Stimulated activated CD4-positive, alpha-beta T cell treated with anti-CD3 and anti-CD28 coated beads, TNF-alpha, amount 100 ng/mL, for 1 hour (primary cell): ENCODE measurements at places on chromosomes 2 and 18.
A peak's percentile ranks its signal among the peaks of the same experiment; 100 is the strongest.

DNA sequence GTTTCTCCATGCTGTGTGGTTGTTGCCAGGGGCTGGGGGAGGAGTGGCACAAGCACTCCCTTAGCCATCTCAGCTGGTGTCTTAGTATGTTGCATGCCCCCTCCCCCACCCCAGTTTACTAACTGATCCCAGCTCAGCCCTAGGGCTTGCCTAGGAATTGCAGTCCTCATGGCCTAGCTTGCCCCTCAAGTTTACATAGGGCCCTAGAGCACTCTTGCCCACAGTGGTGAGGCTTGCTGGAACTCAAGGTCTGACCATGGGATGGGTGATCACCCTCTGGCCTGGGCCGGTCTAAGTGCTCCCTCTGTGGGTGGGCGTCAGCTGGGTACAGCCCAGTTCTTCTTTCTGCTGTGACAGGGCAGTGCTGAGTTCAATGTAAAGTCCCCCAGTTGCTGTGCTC lies 156.1 kb upstream of the PIEZO2 start:
- no peak for DNase-seq

GRCh38 chr18:35267161-35267651 lies 22.8 kb downstream of the ZSCAN30 start:
- DNase-seq: peak; percentile 13

GRCh38 chr18:42814184-42814583 lies 301.3 kb downstream of the RIT2 start:
- no peak for DNase-seq

DNA sequence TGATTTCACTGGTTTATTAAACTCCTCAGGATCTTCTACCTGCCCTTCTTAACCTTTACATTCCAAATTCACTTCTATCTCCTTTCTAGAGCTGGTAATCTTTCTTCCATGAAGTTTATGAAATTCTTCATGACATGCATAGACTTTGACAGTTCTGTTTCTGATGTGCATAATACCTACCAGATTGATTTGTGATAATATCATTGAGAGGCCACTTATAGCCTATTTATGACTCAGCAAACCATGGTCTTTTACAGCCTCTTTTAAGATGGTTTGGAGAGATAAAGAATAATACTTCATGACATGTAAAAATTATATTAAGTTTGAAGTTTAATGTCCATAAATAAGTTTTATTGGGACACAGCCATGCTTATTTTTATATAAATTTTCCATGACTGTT lies 14.0 kb downstream of the SCN2A start:
- no peak for DNase-seq

GRCh38 chr18:75189696-75190095 lies 19.2 kb downstream of the PTGR3 start:
- DNase-seq: no peak

- no peak for DNase-seq
Observed at GRCh38 chr2:157257312-157258252, at the start of gene GALNT5. Gene GALNT5 (plus strand): TSS chr2:157257705. CDS start chr2:157258083, 378 bp downstream.

- no peak for DNase-seq
Observed at GRCh38 chr2:129469389-129469788, 510.1 kb upstream of the RAB6C start.

- no peak for DNase-seq
Observed at GRCh38 chr2:168180483-168180882, 66.9 kb downstream of the STK39 start.

DNA sequence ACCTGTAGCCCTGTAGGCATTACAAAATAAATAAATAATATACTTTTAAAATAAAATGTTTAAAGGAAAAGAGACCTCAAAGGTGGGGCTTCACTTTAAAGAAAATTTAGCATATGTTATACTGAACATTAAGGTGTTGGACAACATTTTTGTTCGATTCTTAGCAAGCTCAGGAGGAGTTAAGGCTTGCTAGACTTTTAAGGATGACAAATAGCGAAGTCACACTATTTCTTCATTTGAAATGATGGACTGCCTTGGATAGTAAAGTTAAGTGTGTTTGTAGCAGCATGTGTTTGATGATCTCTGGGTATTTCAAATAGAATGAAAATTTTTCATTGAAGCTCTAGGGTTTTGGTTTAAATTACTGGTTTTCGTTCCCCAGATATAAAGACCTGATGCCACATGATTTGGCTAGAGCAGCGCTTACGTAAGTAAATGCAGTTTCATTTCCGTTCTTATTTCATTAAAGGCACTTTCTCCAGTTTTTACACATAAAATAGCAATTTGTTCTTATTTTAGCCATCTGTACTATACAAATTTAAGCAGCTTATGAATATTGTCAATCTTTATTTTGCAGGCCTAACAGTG lies 24.9 kb downstream of the HADHB start:
- no peak for DNase-seq

- no peak for DNase-seq
Observed at GRCh38 chr18:78725426-78725825, 254.2 kb upstream of the SALL3 start.

DNA sequence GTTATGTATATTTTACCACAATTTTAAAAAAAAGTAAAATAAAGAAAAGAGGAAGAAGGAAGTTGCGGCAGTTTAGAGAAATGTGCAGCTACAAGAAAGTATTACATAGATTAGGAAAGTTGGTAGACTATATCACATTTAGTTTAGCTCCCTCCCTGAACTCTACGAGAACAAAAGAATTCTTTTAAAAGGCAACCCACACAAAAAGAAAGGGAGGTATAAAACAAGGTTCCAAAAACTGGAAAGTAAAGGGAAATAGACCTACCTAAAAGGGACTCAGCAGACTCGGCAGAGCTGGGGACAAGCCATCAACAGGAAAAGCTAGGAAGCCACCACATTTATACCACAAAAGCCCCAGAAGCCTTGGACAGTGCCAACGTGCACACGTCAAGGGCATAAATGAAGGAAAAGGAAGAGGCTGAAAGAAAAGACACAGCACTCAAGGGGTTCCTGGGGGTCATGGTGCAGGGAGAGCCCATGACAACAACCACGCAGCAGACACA lies 9.1 kb downstream of the TMEM127 start:
- no peak for DNase-seq

DNA sequence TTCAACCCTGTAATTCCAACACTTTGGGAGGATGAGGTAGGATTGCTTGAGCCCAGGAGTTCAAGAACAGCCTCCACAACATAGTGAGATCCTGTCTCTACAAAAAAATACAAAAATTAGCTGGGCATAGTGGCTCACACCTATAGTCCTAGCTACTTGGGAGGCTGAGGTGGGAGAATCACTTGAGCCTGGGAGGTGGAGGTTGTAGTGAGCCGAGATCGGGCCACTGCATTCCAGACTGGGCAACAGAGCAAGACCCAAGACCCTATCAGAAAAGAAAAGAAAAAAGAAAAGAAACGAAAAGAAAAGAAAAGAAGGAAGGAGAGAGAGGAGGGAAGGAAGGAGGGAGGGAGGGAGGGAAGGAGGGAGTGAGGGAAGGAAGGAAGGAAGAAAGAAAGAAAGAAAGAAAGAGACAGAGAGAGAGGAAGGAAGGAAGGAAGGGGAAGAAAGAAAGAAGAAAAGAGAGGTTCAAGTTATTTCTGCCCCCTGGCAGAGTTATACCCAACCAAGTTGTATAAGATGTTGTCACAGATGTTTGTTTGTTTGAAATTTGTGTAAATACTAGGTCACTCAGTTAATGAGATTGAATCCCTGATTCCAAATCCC lies 3.9 kb upstream of the PKDCC start:
- DNase-seq: no peak

- peak; percentile 30 for DNase-seq
Observed at GRCh38 chr18:26133652-26134051, at the start of gene PSMA8. Gene PSMA8 (plus strand): TSS chr18:26133869. CDS start chr18:26133966, 97 bp downstream.

DNA sequence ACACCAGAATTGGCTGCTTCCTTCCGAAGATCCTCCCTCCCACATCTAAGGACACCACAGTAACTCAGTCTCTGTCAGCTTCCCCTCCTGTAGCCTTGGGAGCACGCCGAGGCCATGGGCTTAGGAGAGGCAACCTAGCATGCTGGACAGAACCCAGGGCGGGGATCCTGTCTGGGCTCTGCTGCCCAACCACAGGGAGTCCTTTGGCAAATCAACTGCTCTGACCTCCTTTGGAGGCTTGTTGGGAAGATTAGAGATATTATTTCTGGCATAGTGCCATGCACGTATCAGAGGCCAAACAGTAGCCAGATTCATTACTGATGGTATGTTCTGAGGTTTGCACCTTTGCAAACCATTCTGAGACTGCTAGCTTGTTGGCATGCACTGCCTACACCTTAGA lies 262.7 kb upstream of the EPAS1 start:
- DNase-seq: no peak

- no peak for DNase-seq
Observed at GRCh38 chr2:207327513-207327912, 161.8 kb upstream of the KLF7 start.

- DNase-seq: no peak
Observed at GRCh38 chr2:135987441-135987840, 2.0 kb upstream of the DARS1 start.

DNA sequence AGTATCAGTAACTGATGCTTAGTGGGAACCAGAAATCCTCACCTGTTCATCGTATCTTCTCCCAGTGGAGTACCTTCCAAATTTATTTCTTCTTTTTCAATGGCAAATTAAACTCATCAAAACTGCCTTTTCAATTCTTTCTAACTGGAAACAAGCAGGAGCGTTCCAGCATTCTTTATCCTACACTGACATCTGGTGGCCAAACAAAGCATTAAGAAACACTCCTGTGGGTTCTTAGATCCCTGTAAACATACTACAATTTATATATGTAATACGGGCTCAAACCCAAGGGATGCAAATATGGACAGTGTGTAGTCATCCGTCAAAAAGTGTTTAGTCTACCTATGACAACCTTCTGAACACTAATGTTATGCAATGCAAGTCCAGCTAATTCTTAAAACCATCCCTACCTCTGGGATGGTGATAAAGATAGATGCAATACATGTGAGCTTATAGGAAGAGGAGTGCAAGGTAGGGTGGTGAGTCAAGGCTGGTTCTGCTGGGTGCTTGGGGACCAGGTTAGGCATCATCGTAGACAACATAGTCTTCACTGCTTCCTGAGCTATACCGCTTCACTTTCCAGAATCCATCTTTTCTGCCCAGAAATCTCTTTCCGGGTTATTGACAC lies 375.0 kb downstream of the CTNNA2 start:
- DNase-seq: no peak

DNA sequence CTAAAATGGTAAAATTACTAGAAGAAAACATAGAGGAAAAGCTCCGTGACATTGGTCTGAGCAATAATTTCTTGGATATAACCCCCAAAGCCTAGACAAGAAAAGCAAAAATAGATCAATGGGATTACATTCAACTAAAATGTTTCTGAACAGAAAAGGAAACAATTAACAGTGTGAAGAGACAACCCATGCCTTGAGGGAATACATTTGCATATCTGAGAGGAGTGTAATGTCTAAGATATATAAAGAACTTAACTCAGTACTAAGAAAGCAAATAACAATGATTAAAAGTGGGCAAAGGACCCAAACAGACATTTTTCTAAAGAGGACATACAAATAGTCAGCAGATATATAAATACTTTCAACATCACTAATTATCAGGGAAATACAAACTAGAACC lies 206.2 kb downstream of the VAPA start:
- DNase-seq: no peak

- no peak for DNase-seq
Observed at GRCh38 chr2:42987112-42987922, 194.9 kb upstream of the HAAO start.

DNA sequence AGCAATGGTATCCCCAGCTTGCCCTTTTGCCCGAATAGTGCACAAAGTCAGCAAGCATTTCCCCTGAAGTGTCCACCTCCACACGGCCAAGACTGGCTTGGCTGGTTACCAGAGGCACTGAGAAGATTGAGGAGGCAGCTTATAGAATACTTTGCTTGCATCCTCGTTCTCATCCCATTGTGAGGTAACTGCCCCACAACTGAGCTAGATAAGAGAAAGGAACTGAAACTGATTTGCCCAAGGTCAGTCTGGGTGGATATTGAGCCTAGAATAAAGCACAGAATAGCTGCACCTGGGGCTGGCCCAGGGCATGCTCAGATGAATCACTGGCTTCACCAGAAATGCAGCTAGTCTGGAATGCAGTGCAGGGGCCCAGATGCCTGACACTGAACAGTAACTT lies 32.7 kb upstream of the MAP4K3 start:
- DNase-seq: no peak

DNA sequence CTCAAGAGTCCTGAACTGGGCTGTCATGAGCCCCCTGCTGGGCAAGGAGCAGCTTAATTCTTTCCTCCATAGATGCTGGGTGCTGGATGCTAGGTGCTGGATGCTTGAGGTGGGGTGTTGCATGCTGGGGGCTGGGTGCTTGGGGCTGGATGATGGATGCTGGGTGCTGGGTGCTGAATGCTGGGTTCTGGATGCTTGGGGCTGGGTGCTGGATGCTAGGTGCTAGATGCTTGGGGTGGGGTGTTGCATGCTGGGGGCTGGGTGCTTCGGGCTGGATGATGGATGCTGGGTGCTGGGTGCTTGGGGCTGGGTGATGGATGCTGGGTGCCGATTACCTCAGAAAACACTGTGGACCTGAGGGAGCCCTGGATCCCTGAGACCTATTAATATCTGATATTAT lies 837.7 kb downstream of the GALR1 start:
- no peak for DNase-seq
